Foreskin keratinocyte (primary cell): ENCODE measurements at places on chromosomes 5 and 9. TPM values are rescaled to one million over a fixed set of nuclear protein-coding genes. Genes with fewer than 3 reads are reported as not detected.
A peak's percentile ranks its signal among the peaks of the same experiment; 100 is the strongest.

GRCh38 chr9:76818271-76818670, 54.0 kb downstream of the PCA3 start:
- peak; percentile 81 for DNase-seq

- DNase-seq = no peak
Measured at GRCh38 chr5:58946230-58946629, 363.4 kb downstream of the RAB3C start.

DNA sequence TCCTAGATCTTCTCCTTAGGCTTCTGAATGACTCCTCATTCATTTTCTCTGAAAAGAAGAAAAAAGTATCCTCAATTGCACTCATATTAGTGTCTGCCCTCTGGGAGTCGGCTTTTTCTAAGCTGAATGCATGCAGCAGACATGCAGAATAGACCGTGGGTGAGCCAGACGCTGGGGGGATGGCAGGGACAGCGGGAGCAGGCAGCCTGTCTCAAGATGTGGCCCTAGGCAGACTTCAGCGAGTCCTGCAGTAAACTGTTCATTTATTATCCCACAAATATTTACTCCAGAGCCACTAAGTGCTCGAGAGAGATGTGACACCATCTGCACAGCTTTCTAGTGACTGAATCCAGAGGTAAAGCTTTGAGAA, 164.9 kb upstream of the RAI14 start:
- DNase-seq = no peak

- no peak for DNase-seq
Measured at GRCh38 chr9:99016681-99017387, 73.1 kb downstream of the COL15A1 start.

GRCh38 chr9:26462751-26463150, 429.9 kb downstream of the CAAP1 start:
- no peak for DNase-seq

DNA sequence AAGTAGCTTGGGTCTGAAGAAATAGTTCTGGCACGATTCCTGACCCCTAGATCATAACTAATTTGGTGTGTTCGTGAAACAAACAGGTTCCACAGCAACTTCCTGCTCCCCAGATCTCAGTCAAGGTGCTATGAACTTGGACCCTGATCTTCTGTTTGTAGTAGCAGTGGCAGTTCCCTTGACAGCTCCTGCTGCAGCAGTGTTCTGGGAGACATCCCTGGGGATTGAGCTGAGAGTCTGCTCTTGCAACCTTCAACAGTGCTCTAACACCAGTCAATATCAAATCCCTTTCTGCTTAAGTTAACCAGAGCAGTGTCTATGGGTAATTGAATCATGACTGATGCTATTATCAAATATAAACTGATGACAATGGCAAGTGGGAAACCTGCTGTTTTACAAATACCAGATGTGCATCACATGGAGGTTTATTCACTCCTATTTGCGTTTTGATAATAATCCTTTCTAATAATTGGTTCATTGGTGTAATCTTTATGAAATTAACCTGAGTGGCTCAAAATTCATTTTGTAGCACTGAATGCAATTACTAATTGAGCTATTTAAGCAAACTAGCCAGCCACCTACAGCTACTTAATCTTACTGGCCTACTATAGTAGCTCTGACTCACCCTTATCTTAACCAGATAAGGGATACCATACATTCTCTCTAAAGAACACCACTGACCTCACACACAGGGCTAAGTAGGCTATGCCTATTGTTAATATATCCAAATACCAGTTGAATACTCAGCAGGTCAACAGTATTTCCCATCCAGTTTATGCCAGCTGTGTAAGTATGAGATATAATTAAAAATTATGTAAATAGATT, 21.9 kb downstream of the KDM4C start:
- no peak for DNase-seq

GRCh38 chr5:10262995-10263394, 12.9 kb downstream of the CCT5 start:
- no peak for DNase-seq

- DNase-seq = no peak
Measured at GRCh38 chr5:33816791-33817190, 75.0 kb downstream of the ADAMTS12 start.

Gene CFAP77
- not detected in 2 replicates for total RNA-seq

Gene MSMP
- total RNA-seq = not detected in 2 replicates

Gene PDE6A
- not detected in 2 replicates for total RNA-seq
